Activated CD4-positive, alpha-beta memory T cell treated with anti-CD3 and anti-CD28 coated beads, Interleukin-2, amount 10 ng/mL, durations not matched to agents 7 days and 5 days (primary cell): ENCODE measurements at places on chromosomes 11 and 22. TPM values are rescaled to one million over a fixed set of nuclear protein-coding genes. Genes with fewer than 3 reads are reported as not detected.
A peak's percentile ranks its signal among the peaks of the same experiment; 100 is the strongest.

- no peak for DNase-seq
Observed at GRCh38 chr11:43905813-43906241, 25.2 kb downstream of the ALKBH3 start.

DNA sequence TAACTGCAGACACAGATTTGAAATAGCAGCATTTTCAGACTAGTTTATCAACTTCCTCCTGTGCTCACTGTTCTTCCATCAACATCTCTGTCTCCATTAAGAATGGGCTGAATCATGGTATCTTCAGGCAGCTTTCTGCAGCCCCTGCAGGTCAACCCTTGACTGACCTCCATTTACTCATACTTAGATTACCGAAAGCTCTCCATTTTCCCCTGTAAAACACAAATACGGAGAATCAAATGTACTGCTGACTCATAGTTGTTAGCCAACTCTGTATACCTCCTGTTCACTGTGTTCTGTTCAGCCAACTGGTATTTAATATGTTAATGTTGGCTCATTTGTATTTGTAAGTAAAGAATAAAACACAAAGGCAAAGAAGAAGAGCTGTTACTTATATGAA lies 364.0 kb downstream of the CASP12 start:
- DNase-seq = no peak

IL17RA gene
- total RNA-seq = 38.7 TPM

DNA sequence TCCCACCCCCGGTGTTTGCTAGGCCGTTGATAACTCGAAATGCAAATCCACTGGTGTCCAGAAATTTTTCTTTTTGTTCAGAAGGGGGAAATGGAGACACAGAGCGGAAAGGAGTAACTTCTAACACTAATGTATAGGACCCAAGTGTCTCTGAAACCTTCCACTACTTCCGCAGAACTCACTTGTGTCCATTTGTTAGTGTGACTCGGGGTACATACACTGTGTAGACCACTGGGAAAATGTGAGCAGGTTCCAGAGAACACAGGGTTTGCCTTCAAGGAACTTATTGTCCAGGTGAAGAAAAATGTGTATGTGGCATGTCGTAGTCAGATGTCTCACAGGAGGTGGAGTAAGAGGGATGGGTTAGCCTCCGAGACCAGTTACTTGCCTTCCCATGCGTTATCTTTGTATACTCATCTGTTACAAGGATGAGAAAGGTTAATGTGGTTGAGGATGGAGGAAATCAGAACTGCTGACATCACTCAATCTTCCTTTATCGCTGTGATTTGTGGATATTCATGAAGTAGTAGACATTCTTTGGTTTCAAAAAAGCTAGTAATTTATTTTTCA lies 857 bp downstream of the ARCN1 start:
- DNase-seq = peak; percentile 36

GRCh38 chr22:37501610-37502341 lies 15.6 kb upstream of the MFNG start:
- DNase-seq = no peak

DNA sequence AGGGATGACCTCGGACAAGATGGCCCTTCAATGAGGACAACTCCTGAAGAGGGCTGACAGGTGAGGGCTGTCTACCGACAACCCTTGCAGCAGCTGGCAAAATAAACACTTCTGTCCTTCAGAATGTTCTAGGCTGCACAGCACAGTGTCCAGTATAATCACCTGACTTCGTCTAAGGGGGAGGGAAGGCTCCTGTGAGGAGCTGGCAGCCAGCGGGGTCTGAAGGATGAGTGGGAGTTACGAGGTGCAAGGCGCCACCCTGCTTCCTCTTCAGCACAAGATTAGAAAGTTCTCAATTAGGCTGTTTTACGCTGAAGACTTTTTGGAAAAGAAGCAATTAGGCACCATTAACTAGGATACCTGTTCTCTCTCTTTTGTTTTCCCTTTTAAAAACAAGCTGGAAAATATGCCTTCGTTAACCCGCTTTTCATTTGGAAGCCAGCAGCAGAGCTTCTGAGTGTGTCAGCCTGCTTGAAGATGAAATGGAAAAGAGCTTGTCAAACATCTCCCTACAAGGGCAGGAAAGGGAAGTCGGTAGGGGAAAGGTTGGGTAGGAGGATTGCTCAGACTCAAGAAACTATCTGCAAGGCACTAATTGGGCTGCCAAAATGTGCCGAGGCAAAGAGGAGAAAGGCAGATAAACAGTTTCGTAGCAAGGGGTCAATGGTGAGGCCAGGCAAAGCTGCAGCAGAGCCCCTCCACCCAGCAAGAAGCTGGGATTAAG lies 592.2 kb upstream of the CADM1 start:
- no peak for DNase-seq

GGTLC3 gene
- total RNA-seq = not detected

- peak; percentile 74 for DNase-seq
Observed at GRCh38 chr11:107858217-107859070, at the start of gene SLC35F2. TSS of gene SLC35F2 (minus strand) at chr11:107858787. CDS start at chr11:107858767, 20 bp downstream.

MMP11 gene
- total RNA-seq = 0.20 TPM

DNA sequence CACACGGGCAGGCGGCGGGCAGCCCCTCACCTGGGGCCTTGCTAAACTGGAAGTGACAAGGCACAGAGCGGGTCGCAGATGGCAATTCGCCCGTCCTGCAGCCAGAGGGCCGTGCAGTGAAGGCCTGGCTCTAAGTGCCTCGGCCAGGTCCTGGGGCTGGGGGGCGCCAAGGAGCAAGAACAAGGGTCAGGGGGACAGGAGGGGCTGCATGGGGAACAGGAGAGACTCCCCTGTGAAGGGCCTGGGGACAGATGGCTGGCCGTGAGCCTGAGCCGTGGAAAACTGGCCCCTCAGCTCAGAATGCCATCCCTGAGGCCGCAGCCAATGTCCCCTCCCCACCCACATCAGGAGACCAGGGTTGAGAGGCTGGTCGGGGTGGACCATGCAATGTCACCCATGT lies 60.0 kb downstream of the RTL6 start:
- DNase-seq = no peak

IRAG1 gene
- 0.08 TPM for total RNA-seq

DNA sequence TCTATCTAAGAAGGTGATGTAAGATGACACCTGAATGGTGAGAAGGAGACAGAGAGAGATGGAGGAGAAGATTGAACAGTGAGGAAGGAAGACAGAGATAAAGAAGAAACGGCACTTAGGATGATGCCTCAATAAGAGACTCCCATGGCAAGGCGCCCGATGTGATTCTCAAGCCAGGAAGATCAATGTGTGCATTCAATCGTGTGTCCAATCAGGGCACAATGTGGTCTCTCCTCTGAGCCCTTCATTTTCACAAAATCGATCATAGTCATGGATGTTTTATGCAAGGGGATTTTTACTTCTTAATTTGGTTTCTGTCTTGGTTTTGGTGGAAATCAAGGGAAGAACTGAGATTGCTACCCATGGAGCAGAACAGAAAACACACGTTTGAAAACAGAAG lies 19.9 kb upstream of the TMPRSS13 start:
- DNase-seq = no peak

DNA sequence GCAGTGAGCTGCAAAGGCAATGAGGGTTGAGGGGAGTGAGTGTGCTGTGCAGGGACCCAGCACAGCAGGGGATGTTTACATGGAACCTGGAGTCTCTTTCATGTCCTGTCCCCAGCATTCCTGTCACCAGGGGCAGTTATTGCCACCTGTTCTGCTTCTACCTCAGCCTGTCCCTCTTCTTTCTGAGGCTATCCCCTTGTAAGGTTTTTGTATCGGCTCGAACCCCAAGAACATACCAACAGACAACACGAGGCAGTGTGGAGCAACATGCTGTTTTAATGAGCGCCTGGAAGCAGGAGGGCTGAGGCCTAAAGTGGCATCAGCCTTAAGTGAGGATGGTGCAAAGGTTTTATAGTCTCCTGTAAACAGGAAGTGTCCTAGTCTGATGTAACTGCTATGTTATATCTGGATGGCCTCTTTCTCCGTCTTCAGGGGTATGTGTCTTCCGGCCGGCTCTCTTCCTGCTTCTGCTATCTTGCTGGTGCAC lies 3.9 kb downstream of the SCGB2A2 start:
- DNase-seq = no peak

DNA sequence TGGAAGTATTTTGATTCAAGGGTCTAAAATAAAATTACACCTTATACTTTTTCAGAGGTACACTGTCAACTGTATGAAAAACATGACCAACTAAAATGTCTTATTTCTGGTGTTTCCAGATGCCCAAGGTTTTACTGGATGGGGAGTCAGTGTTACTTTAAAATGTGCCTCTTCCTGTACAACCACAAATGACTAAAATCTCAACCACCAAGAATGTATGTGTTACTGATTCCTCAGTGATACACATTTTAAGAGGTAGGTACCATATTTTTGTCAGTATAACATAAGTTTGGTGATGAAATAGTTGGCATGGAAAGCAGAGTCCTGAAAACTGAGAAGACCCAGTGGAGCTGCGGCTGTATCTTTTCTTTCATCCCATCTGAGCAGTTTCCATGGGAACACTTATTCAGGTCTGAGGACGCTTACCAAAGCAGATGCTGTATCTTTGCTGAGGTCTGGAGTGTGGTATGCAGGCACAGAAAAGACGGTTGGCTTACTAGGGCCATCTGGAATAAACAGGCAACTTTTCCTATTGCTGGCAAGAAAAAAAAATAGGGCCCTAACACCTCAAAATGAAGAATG lies 21.2 kb upstream of the TP53AIP1 start:
- DNase-seq = no peak

INPP5J gene
- not detected for total RNA-seq

GRCh38 chr11:68128682-68129327 lies 7.6 kb upstream of the CHKA start:
- no peak for DNase-seq
